Kidney capillary endothelial cell (primary cell): ENCODE measurements at places on chromosomes 11 and 22.
A peak's percentile ranks its signal among the peaks of the same experiment; 100 is the strongest.

DNA sequence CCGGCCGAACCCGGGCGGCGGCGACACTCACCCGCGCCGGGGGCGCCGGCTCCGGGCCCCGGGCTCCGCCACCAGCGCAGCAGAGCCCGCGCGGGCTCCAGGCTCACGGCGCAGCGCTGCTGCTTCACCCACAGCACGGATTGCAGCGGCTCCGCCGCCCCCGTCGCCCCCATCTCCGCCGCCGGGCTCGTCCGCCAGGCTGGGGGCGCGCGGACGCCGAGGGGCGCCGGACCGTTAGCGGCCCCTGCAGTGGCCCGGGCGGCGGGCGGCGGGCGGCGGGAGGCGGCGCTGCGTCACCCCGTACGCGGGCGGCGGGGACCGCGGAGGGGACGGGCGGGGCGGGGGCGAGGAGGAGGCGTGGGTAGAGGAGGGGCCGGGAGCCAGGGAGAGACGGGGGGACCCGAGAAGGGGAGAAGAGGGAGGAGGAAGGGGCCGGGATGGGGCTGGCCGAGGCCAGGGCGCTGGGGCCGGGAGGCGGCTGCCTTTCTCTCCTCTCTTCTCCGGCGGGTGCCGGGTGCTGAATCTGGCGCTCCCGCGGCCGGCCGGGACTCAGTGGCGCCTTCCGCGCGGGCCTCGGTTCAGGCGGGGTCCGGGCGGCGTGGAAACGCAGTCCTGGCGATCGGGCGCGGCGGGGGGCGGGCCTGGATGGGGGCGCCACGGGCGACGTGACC, at the start of gene CERK:
TSS of gene CERK (minus strand) at position 277 of the 671 bp plus-strand sequence. CDS start at position 173, 104 bp downstream.
- DNase-seq, result peak; percentile 57

DNA sequence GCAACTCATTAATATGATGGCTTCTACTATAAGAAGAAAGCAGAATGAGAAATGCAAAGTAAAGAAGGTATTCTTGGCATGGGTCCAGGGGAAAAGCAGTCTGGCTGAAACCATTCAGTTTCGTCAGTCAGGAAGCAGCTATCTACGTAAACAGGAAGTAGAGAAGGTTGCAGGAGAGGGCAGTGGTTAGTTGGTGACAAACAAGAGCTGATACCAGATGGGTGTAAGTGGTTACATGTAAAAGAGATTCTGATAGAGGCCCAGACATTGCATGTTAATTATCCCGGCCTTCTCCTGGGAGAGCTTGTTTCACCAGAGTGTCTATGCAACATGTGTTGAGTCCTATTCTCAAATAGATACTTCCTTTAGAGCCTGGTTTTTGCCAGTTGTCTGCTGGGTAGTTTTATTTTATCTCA, 58.4 kb upstream of the PSMA1 start:
- DNase-seq, result peak; percentile 76

DNA sequence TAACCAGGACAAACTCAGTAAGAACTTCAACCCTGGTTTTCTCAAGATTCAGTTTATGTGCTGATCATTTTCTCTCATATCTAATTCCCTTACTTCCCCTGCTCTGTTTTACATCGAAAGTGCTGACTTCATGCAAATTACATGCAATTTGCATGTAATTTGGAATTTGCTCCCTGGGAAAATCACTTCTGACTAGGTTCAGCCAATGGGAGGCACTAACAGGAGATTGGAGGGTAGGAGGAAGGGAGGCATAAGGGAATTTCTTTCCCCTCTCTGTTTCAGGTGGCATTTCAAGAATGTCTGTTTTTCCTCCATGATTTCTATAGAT, 363.3 kb upstream of the CCDC90B start:
- DNase-seq, result no peak

DNA sequence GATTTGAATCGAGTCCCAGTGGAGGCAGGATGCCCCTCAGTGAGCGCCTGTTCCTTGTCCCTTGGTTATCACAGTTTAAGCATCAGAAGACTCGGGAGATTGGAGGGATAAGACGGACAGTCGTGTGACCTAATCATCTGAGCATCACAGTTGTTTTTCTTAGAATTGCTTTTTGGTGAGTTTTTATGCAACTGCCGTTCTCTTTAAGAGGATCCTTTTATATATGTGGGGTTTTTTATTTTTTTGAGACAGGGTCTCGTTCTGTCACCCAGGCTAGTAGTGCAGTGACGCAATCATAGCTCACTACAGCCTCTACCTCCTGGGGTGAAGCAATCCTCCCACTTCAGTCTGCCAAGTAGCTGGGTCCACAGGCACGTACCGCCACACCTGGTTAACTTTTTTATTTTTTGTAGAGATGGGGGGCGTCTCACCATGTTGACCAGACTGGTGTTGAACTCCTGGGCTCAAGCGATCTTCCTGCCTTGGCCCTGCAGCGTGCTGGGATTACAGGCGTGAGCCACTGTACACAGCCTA, 16.5 kb downstream of the NUP50 start:
- no peak for DNase-seq

GRCh38 chr22:47049078-47049624, 286.7 kb downstream of the TBC1D22A start:
- no peak for DNase-seq

- peak; percentile 38 for DNase-seq
These were observed 116.9 kb upstream of the SNX19 start for GRCh38 chr11:131033151-131033651.

DNA sequence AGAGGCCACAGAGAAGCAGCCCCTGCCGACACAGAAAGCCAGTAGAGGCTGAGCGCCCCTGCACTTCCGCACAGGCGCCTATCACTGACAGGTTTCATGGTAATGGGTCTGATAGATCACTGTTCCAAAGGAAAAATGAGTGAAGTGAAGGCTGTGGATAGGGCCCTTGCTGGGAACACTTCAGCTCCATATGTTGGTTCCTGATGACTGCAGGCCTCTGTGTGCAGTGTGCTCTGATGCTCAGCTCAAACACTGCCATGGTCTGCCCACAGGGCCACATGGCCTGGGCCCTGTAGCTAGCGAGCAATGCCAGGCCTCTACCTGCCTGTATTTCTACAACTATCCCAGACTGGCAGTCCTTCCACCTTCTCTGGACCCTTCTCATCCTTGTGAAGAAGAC, 62.7 kb upstream of the CLTCL1 start:
- no peak for DNase-seq

GRCh38 chr11:126464796-126465195, 109.3 kb downstream of the ST3GAL4 start:
- DNase-seq, result no peak

- DNase-seq, result no peak
These were observed 4.5 kb downstream of the LRRC75B start for GRCh38 chr22:24588381-24588756.

DNA sequence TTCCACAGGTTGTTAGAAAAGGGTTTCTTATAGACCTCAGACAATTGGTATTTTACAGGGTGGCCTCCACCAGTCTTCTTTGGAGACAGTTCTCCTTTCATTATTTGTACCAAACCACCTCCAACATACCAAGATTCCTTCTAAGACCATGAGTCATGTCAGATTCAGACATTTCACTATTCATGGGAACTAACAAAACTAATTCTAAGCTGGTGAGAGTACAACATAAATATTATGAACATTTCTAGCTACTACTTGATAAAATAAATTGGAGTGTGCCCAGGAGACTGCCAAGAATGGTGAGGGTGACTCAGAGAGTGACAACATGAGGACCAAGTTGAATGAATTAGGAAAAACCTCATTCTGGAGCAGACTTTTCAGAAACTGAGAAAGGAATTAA, 494.6 kb upstream of the LRRC4C start:
- DNase-seq, result no peak

DNA sequence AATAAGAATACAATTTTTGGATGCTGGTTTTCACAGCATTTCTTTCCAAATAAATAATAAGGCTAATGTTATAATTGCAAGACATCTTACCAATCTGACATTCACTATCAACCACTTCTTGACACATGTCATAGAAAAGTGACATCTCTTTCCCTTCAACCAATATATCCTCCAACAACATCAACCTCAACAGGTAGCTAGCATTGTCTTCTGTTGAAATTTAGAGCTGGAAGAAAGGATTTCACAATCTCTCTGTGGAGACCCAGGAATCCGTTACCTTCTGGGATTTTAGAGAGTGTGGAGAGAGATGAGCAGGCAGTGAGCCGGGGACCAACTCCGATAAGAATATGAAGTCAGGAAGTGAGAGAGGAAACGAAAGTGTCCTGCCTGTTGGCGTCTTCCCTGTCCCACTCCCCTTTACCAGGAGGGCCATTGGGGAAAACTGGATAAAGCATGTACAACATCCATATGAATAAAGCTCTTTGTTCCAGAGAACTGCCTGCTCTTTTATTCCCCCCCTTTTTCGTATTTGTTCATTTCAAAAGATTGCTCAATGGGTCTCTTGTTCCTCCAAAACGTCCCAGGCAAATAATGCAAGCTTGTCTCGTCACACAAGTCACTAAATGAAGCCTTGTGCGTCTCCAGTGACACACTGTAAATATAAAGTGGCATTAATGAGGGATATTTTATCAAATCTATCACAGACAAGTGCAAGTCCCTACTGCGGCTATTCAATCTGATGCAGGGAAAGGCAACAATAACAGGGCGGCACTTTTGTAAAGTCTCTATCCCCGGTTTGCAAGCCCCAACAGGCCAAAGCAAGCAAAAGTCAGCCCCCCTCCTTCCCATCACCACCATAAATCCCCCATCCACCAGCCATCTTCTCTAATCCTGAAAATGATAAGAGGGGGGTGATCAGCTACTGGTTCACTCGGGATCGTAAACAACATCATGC, 3.4 kb downstream of the CADM1 start:
- DNase-seq, result no peak

- DNase-seq, result no peak
These were observed 53.7 kb upstream of the E2F8 start for GRCh38 chr11:19294444-19294843.

DNA sequence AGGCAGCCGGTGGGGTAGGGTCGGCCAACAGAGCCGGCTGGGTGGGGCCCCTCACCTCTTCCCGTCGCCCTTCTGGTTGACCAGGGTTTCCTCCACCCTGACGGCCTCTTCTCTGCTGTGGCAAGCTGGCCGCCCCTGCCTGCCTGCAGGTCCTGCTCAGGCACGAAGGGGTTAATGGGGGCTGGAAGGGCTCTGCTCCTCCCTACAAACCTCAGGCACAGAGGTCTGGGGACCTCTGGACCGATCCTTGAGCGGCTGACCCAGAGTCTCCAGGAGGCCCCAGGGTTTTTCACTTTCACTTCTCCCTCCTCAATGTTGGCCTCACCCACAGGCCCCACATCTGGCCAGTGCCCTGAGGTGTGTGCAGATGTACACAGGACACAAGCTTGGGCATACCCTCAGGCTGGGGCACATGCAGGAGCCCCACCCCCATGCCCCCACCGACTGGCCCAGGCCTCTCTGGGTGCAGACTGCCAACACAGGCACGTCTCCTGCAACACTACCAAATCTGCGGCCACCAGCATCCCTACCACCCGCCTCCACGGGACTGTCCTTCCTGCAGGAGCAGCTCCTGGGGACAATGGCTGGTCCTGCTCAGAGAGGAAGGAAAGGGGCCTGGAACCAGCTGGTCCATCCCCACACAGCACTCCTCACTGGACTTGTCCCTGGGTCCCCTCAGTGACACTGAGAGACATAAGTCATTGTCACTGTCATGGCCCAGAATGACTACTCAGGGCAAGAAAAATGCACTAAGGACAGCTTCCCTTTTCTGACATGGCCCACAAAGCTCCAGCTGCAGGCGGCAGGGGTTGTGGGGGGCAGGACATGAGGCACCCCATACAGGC, 3.2 kb upstream of the TBX1 start:
- no peak for DNase-seq

- DNase-seq, result no peak
These were observed 327.4 kb downstream of the BUD13 start for GRCh38 chr11:116445108-116446047.

DNA sequence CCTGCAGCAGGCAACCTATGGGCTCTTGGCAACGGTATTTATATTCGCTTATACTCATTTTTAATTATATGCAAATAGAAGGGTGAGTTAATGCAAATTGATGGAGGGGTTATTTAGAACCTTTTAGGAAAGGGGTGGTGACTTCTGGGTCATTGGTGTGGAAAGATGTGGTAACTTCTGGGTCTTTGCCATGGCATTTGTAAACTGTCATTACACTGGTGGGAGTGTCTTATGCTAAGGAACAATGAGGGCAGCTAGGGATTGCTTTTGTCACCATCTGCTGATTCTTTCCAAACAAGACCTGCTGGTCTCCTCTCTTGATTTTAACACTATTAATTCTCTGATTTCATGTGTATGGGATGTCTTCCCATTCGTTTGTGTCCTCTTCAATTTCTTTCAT, 11.7 kb upstream of the KAT5 start:
- DNase-seq, result no peak

GRCh38 chr11:78996007-78996406, 421.3 kb upstream of the NARS2 start:
- no peak for DNase-seq

DNA sequence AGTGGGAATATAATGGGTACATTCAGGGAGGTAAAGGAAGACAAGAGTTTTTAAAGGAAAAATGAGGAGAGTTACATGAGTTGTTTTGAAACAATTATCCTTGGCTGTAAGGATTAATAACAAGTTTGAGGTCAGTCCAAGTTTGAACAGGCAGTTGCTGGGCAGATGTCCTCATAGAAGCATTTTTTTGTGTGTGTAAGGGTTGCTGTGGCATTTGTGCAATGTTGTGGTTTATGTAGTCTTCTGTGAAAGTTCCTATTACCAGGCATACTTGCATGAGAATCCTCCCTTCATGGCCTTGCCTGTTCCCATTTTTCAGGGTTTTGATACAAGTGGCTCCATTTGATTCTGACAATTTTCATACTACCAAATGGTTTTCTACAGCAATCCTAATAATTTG, 400.2 kb downstream of the KCNA4 start:
- no peak for DNase-seq

- DNase-seq, result no peak
These were observed at the start of gene PHF21B for GRCh38 chr22:45009606-45010531. Gene PHF21B, minus strand, starts transcription at chr22:45010005. Its CDS starts 456 bp downstream, at chr22:45009549.

DNA sequence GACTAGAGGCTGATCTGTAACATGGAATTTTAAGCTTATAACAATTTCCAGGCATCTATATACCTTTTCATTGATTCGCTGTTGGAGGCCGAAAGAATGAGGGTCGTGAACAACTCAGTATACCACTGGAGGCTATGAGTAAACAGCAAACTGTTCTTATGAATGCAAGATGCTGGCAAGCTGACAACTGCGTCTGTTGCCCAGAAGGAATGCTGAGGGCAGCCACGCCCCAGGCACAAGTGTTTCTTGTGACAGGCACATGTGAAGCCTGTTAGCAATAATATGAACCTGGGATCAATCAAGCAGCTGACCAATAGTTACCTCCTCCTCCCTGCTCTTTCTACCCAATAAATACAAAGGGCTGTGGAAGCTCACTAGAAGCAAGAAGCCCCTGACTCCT, 15.3 kb downstream of the RTCB start:
- no peak for DNase-seq

DNA sequence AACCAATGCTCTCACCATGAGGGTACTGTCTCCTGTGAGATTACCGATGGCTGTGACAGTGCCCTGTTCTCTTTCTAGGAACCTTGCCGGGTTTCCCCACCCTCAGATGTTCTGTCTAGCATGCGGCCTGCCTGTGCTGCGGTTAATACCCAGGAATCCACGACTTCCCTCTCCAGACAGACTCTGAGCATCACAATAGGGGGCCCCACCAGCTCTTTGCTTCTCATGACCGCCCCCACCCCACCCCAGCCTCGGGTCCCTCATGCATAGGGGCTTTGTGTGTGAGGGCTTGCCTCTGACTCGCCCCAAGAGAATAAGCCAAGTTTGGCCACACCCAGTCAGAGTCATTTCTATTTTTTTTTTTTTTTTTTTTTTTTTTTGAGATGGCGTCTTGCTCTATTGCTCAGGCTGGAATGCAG, 10.3 kb downstream of the PARVG start:
- DNase-seq, result no peak
